ENCODE measurements at places on chromosomes 6 and 20.
A peak's percentile ranks its signal among the peaks of the same experiment; 100 is the strongest.

- DNase-seq: no peak
Measured at GRCh38 chr20:25223179-25223661, 24.7 kb upstream of the PYGB start.

- DNase-seq: peak; percentile 96
Measured at GRCh38 chr6:52503851-52504781, 72.7 kb downstream of the TRAM2 start.

DNA sequence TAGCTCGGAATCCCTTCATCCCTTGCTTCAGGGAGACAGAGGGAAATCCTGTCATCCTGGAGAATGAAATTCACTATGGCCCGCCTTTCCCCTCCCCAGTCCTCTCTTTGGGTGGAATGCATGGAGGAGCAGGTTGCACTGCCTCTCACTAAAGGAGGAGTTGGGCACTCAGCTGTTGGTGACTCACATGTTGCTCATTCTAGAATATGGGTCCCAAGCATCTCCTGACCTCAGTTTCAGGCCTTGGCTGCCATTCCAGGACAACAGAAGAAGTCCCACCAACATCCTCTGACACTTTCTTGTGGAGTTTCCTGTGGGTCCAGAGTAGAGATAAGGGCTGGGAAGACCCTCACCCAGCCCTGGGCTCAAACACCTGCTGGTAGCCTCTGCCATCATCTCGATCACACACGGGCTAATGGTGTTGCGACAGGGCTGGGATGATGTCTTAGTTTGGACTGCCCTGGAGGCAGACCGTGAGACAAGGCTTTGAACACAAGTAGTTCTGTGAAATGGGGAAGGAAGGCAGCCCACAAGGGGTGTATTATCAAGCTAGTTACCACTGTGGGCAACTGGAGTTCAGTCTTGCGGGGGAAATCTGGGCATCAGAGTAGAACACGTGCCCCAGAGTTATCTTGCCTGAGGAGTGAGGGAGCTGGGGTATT lies 52.4 kb upstream of the RNF24 start:
- DNase-seq: no peak

- DNase-seq: no peak
Measured at GRCh38 chr6:75431379-75431778, 62.2 kb downstream of the FILIP1 start.

DNA sequence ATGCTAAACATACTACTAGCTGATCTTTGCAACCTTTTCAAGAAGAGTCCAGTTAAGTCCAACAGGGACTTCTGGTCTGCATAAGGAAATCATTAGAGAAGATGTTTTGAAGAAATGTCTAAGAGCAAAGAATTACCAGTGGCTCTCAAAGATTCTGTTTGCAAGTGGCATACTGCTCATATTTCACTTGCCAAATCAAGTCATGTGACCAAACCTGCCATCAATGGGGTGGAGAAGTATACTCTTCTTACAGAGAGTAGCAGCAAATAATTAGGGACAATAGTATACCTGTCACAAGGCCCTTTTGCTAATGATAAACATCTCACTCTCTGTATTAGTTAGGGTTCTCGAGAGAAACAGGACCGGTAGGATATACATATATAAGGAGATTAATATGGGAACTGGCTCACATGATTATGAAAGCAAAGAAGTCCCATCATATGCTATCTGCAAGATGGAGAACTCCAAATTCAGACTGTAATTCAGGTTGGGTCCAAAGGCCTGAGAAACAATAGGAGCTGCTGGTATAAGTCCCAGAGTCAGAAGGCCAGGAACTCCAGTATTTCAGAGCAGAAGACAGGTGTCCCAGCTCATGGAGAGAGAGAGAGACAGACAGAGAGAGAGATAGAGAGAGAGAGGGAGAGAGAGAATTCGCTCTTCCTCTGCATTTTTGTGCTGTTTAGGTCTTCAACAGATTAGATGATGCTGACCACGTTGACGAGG lies 111.5 kb downstream of the LCA5 start:
- no peak for DNase-seq

- DNase-seq: no peak
Measured at GRCh38 chr20:42775866-42776265, 413.8 kb downstream of the PTPRT start.

GRCh38 chr6:157905590-157906342 lies 75.9 kb upstream of the SYNJ2 start:
- DNase-seq: no peak

- DNase-seq: no peak
Measured at GRCh38 chr20:60286764-60287163, 328.5 kb downstream of the CDH26 start.

GRCh38 chr20:32282461-32282860 lies 5.0 kb downstream of the KIF3B start:
- DNase-seq: peak; percentile 95

GRCh38 chr6:112939563-112939962 lies 592.4 kb downstream of the RFPL4B start:
- peak; percentile 52 for DNase-seq

DNA sequence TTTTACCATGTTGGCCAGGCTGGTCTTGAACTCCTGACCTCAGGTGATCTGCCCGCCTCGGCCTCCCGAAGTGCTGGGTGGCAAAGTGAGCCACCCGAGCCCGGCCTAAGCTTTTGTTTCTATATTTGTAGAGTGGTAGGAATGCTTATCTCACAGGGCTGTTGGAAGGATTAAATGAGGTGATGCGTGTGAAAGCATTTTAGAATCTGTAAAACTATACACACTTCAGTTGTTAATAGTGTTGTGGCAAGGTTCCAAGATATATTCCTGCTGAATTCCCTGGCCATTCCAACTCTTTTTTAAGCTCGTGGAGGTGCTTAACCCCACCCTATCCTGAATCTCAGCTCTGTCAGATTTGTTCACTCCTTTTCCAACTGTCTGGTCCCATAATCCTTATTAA lies 89.9 kb upstream of the AKIRIN2 start:
- DNase-seq: no peak

DNA sequence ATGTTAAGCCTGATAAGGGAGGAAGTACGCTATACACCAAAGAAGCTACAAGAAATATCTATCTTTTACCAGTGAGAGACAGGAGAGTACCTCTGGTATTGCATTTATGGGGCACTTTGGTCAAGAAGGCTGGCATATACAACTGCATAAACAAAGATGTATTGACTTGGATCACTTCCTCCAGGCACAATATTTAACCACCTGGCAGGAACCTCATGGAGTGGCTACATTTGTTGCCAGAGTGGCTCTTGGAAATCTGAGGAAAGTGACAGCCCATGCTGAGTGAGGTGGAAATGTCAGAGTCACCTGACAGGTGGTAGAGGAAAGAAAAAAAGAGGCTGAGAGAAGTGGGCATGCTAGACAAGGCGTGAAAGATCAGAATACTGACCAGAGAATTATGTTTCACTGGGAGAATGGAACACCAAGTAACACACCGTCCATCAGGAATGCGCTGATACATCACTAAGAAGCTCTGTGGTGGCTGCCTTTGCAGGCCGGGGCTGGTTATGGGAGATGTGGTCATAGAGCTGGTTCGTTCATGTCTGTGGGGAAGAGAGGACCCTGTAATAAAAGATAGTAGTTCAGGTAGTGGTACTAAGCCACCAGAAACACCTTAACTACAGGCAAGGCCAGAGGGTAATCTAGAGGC lies 61.4 kb upstream of the UFL1 start:
- DNase-seq: no peak

DNA sequence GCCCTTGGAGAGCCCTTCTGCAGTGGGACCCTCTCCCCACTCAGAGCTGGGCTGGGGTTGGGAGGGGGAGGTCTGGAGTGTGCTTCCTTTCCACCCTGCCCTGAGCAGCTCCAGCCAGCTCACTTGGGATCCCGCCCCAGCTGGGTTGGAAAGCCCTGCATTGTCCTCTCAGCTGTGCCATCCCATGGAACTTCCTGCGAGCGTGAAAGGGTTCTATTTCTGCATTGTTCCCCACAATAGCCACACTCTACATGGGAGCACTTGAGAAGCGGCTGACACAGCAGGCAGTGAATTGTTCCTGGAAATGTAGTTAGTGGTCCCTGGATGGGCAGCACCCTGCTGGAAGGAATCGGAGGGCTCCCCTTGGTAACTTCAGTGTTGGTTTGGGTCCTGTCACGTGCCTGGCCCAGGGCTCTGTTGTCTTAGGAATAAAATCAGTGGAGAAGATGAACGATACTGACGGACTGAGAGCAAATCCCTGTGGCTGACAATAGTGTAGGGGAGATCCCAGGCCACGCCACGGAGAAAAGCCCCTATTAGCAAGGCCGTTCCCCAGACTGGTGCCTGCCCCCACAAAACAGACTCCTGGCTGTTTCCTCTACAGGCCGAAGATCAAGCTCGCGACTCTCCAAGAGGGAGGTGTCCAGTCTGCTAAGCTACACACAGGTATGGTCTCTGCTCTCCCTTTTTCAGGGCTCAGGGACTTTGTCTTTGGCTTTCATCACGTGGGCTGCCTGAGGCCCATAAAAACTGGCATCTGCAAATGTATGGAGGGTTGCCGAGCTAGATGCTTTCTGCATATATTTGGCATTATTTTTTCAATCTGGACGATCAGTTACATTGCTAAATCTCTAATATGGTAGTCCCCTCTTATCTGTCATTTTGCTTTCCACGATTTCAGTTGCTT lies 18.8 kb downstream of the DNMT3B start:
- no peak for DNase-seq

- DNase-seq: no peak
Measured at GRCh38 chr6:152669895-152670294, 27.8 kb upstream of the MYCT1 start.

DNA sequence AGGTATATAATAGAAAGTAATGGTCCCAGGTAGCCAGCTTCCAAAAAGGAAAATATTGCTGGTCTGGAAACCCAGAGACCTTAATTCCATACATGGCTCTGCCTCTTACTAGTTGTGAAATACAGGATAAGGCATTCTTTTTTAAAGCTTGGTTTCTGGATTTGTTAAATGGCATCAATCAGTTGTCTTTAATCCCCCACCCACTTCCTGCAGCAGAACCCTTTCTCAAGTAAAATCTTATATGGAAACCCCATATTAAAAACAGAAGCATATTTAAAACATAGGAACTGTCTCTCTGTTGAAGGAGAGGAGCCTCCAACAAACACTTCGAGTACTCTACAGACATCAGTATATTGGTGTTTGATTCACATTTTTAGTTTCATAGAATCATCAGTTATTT lies 6.2 kb upstream of the LCA5 start:
- DNase-seq: no peak

DNA sequence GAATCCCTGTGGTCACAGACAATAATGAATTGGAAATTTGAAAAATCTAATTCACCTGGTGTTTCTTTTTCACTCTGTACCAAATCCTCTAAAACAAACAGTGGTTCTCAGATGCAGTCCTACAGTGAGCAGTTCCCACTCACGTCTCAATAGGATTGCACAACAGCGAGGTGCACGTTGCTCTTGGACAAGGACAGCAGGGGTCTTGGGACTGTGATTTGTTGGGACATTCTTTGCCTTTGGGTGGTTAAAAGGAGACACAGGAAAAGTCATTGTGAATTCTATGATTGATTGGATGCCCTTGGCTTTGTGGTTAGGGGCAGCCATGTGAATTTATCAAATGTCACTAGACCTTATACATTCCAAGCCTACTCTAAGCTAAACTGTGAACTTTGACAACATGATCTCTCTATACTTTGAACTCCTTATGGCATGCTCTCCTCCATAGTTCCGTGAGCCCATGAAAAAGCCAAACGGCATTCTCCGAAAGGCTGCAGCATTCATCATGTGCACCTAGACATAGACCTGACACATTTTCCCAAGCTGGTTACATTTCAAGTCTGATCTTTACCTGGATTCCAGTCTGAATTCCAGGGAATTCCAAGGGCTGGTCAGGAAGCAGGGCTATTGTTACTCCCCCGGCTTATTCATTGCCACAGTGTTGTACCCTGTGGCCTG lies 647 bp downstream of the UNC93A start:
- no peak for DNase-seq

- no peak for DNase-seq
Measured at GRCh38 chr20:59027741-59028320, 4.3 kb downstream of the ATP5F1E start.

- DNase-seq: no peak
Measured at GRCh38 chr6:166313255-166314070, 5.3 kb upstream of the PRR18 start.

GRCh38 chr6:44646355-44646754 lies 258.8 kb downstream of the CDC5L start:
- DNase-seq: no peak

- no peak for DNase-seq
Measured at GRCh38 chr6:170372380-170373325, 66.1 kb downstream of the FAM120B start.

DNA sequence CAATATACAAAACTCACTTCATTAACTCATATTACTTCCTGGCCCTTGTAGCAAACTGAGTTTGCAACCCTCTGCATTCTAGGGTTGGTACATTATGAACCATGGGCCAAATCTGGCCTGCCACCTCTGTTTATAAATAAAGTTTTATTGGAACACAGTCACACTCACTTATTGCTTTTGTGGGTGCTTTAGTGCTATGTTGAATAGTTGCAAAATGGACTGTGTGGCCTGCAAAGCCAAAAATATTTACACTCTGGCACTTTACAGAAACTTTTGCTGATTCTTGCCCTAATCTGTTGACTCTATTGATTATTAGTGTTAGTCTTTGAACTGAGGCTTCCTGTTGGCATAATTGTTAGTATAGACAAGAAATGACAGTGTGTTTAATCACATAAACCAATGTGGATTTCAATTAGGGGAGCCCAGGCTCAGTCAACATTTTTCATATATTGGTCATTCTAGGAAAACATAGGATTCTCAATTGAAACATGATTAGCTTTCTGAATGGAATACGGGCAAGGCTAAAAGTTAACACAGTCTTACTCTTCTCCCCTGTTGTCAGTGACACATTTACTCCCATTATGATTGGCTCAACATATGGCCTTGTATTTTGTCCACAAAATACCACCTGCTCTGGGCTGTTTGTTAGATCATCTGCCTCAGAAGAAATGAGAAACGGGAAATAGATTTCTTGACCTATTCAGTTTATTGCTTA lies 241.9 kb upstream of the ZFP64 start:
- no peak for DNase-seq

GRCh38 chr6:46895930-46896329 lies 25.8 kb downstream of the ADGRF5 start:
- DNase-seq: no peak

DNA sequence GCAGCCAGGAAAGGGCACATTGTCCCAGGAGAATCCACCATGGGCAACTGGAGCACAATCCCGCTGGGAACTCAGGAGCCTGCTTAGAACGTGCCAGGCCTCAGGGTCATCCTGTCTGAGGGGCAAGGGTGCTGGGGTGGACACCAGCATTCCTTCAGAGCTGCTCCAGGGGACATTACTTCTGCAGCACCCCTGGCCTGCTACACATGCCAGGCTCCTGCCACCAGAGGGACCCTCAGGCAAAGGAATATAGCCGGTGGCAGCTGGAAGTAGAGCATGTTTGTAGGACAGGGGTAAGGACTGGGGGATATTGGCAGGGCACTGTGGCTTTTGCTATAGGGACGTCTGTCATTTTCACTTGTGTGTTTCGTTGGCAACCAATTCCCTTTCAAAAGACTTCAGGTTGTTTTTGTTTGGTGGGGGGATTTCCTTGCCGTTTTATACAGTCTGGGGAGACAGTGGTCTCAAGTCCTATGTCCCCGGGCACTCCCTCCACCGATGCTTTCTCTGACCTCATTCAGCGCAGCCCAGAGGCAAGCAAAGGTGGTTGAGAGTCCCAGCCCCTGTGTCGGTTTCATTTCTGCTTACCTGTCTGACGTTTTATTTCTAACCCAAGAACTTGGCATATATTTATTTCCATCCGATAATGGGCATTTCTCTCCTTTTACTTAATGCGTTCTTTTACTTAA lies 130.8 kb downstream of the JPH2 start:
- DNase-seq: no peak
